ENCODE measurements at places on chromosomes 13 and 19. TPM values are rescaled to one million over a fixed set of nuclear protein-coding genes. Genes with fewer than 3 reads are reported as not detected.
A peak's percentile ranks its signal among the peaks of the same experiment; 100 is the strongest.

DNA sequence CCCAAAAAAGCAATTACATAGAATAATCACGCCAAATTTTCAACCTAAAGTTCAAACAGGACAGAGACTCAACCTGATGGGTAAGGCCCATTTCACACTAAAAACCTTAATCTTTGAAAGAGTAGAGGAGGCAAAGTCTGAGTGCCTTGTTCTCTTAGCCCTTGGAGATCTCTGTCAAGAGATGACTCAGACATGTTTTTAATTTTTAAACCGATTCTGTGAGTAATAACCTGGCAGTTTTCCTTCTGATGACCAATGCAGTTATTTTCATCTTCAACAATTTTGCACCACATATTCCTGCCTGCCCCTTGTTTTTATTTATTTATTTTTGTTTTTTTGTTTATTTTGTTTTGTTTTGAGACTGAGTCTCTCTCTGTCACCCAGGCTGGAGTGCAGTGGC, 11.5 kb upstream of the TNFSF9 start:
- DNase-seq: no peak

- DNase-seq: no peak
Measured at GRCh38 chr13:93848247-93848646, 621.6 kb downstream of the GPC6 start.

DNA sequence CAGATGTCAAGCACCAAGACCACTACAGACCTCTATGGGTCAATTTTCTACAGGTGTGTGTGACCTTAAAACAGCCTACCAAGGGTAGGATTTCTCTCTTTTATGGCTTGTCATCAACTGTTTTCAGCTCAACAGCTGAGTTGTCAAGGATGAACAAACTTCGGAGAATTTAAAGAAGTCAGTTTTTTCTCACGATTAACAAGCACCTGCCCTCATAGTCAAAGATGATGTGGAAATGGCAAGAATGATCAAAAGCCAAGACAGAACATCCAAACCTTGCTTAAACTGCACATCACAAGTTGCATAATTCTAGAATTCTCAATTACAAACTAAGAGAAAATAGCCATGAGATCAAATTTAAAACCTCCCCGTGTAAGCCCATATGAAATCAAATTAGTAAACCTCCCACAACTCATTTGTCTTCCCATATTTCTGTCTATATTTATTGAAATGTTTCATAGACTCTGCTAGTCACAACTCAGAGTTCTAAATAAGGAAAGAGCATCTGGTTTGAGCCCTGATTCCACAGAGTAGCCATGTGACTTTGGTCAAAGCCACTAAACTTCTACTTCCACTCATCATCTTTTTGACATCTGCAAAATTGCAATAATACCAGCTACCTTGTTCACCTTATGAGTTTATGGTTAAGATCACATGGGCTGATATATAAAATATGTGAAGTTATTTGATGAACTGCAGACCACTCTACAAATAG, 521.5 kb upstream of the HTR2A start:
- no peak for DNase-seq

GRCh38 chr19:58560007-58560887, 1.8 kb upstream of the UBE2M start:
- no peak for DNase-seq

GRCh38 chr19:4295972-4296771, 6.0 kb downstream of the TMIGD2 start:
- no peak for DNase-seq

DNA sequence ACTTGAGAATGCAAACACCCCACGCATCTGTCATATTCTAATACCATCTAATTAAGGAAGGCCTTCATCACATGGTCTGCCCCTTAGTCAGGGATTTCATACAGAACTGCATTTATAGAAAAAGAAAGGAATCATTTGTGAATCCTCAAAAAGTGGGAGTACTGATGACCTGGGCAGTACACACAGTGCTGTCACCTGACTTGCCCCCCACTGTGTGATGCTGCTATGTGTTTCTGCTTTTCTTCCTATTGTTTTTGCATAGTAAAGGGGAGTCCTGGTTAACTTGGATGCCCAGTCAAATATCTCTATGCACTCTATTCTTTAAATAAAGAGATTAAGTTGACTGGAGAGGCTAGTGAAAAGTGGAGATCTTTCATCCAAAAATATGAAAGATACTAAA, 1921.2 kb upstream of the PRR20A start:
- no peak for DNase-seq

DNA sequence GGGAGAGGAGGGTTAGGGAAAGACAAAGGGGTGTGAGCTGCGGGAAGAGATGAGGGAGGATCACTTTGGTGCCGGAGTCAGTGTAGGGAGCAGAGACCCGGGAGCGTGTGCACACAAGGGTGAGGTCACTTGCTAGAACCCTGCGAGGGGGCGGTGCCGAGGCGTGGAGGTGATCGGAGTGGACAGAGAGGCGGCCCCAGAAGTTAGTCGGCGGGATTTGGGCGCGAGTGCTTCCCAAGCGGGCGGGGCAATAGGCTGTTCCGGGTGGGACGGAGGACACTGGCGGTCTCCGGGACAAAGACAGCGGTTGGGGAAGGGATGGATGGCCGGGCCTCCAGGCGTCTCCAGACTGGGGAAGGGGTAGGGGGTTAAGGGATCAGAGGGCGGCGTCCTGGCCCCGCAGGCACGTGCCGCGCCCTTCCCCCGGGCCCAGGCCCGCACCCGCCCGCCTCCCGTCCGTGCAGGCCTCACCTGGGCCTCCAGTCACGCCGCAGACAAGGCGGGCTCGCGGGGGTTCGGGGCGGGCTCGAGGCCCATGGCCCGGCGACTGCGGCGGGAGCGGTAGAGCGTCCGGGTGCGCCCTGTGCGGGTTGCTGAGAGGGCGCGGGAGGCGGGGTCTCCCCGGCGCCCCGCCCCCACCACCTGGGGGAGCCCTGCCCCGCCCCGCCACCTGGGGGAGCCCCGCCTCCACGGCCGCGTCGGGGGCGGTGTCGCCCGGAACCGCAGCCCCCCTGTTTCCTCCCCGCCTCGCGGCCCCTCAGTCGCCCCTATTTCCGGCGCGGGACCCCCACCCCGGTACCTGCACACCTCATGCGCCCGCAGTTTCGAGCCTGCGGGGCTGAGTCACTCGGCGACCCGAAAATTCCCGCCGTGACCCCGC, at the start of gene LPAR2:
LPAR2 (minus strand) TSS at position 600 of the 880 bp plus-strand sequence. CDS start 945 bp downstream, outside the sequence.
- peak; percentile 50 for DNase-seq

DNA sequence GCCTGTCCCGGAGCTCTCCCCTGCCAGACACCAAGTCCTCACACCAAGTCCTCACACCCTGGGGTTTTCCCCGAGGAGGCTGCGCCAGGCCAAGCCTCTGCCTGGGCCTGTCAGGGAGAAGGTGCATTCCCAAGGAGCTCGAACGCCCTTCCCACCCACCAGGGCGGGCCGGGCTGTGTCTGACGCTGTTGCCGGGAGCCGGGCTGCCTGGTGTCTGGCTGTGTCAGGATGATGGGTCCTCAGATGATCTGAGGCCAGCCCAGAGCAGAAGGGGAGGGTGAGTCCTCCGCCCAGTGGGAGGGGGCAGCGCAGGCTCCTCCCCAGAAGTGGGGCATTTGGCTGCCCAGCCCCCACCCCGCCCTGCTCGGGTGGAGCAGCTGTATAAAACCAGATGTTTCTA, 2.3 kb upstream of the HAS1 start:
- peak; percentile 18 for DNase-seq

GRCh38 chr13:45179428-45179827, 21.4 kb downstream of the KCTD4 start:
- DNase-seq: no peak

- DNase-seq: no peak
Measured at GRCh38 chr19:7191946-7192691, 102.1 kb downstream of the INSR start.

DNA sequence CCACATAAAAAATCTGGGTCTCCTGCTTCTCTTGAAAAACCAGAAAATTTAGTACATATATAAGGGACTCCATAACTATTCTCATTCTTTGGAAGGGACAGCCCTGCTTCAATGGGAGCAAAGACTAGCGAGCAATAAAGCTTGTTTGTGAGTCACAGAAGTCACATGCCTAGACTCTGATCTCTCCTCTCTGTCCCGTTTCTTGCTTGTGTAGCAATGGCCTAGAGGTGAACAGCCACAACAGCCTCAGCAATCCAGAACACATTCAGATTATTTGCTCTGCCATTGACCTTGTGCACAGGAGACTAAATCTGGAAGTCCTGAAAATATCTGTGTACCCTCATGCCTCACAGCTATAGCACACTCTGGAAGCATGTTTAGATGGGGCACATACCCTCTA, 43.2 kb downstream of the SCGB2B2 start:
- DNase-seq: no peak

DNA sequence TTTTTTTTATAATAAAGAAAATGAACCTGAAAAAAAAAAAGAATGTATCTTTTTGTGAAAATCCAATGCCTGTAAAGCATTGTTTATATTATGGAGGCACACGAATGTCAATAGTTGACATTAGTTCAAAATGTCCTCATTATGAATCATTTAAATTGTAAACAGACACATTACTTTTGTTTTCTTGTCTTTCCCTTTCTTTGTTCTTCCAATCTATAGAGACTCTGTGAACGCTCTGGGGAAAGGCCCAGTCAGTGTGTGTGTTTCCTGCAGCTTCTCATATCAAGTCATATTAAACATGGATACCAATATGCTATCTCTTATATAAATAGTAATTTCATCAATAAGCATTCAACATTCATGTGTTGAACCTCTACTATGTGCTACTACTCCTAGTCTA, 193.1 kb downstream of the KCTD12 start:
- DNase-seq: no peak

DNA sequence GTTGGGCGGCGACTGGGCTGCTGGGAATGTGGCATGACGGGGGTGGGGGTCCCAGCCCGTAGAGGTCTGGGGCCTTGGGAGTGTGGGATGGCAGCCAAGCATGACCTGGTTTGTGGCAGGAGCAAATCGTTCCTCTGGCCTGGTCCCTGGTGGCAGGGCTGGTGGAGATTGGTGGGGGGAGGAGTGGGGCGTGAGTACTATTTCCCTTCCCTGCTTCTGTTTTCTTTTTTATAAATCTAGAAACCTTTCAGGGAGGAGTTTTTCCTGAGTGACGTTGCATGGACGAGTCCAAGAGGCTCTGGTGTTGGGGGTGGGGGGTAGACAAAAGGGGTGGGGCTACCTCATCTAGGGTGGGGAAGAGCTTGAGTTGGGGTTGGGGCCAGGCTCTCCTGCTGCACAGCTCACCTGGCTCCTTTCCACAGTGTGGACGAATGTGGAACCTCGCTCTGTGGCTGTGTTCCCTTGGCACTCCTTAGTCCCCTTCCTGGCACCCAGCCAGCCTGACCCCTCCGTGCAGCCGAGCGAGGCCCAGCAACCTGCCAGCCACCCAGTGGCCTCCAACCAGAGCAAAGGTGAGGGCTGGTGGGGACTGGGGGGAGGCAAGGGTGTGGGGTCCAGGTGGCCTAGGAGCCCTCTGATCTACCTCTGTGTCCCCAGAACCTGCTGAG, 15.4 kb upstream of the PRR19 start:
- DNase-seq: no peak

- DNase-seq: no peak
Measured at GRCh38 chr13:85799097-85799582, at the start of gene SLITRK6. Gene SLITRK6 (minus strand): TSS chr13:85799419. CDS start chr13:85796508, 2,911 bp downstream.

DNA sequence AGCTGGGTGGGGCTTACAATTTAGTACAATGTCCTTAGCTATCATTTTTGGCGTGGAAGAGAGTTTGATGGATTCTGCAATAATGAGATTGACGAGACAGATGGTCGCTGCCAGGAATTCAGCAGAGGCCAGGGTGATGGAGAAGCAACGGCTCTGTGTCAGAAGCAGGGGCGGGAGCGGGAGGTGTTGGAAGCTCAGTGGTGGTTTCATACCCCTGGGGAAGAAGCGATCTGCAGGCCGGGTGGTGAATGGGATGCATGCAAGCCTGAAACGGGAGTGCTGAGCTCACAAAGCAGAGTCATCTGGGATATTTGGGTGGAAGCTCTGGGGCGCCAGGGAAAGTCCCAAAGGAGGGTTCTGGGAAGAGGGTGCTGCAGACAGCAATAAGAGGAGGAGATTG, 370.8 kb downstream of the ZNF536 start:
- DNase-seq: no peak

DNA sequence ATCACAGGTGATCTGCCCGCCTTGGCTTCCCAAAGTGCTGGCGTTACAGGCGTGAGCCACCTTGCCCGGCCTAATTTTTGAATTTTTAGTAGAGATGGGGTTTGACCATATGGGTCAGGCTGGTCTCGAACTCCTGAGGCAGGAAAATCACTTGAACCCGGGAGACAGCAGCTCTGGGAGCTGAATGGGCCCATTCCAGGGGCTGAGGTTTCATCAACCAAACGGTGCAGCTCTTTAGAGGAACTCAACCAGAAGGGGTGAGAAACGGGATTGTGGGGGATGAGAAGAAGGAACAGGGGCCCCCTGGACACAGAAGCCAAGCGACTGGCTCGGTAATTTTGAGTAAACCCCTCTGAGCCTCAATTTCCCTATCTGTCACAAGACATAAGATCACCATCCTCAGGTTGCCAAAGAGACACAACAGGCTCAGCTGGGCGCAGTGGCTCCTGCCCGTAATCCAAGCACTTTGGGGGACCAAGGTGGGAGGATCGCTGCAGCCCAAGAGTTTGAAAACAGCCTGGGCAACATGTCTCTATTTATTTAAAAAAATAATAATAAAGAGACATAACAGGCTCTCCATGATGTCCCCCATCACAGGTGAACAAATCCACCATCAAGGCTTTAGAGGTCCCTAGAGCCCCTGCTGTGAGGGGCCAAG, 562 bp downstream of the IQCN start:
- DNase-seq: no peak

GRCh38 chr13:101179021-101179420, 237.3 kb downstream of the NALCN start:
- no peak for DNase-seq

DNA sequence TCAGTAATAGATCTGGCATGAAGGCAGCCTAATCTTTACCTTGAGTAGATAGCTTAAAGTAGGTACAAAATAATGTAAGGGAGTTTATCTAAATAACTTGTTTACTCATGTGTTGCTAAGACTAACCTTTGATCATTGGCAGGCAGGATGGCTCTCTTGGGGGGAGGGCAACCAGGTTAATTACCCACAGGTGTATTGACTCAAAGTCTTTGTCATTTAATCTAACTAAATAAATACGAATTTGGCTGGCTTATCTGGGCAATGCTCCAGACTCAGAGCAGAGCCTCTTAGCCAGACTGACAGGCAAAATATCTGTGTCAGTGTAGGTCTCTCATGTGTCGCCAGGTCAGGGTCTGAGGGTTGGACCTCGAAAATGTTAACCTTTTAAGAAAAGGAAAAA, 283.4 kb upstream of the KLHL1 start:
- DNase-seq: no peak

DNA sequence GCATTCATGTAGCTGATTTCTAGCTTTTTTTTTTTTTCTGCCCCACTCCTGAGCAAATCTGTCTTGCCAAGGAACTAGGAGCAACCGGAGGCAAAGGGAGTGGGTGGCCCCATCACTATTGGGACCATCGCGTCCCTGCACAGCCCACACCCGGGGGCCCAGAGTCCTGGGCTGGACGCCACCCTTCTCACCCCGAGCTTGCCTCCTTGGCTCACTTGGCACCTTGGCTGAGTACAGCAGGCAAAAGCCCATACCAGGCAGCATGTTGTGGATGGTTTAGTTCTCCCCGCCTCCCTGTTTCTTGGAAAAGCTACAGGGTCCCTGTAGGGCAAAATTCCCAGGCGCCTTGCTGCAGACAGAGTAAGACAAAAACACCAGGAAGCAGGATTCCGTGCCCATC, 13.7 kb downstream of the SMIM24 start:
- DNase-seq: peak; percentile 88

The ZNF835 gene
- 3.6 TPM for total RNA-seq

The ZIC2 gene
- total RNA-seq: 0.15 TPM

The EPSTI1 gene
- total RNA-seq: 5.1 TPM

The KLK10 gene
- 3.3 TPM for total RNA-seq

The ZNF223 gene
- total RNA-seq: 12.3 TPM

The ZNF66 gene
- 4.2 TPM for total RNA-seq

The ZNF878 gene
- not detected for total RNA-seq

The APOC1 gene
- 78.7 TPM for total RNA-seq

The ZNF540 gene
- total RNA-seq: 6.6 TPM

Measured in breast epithelium (tissue), 4 donors.